ENCODE measurements at places on chromosomes 3 and 15.

GRCh38 chr3:157110761-157111278 is 49.1 kb downstream of the CCNL1 start:
- DNase-seq, result no peak

DNA sequence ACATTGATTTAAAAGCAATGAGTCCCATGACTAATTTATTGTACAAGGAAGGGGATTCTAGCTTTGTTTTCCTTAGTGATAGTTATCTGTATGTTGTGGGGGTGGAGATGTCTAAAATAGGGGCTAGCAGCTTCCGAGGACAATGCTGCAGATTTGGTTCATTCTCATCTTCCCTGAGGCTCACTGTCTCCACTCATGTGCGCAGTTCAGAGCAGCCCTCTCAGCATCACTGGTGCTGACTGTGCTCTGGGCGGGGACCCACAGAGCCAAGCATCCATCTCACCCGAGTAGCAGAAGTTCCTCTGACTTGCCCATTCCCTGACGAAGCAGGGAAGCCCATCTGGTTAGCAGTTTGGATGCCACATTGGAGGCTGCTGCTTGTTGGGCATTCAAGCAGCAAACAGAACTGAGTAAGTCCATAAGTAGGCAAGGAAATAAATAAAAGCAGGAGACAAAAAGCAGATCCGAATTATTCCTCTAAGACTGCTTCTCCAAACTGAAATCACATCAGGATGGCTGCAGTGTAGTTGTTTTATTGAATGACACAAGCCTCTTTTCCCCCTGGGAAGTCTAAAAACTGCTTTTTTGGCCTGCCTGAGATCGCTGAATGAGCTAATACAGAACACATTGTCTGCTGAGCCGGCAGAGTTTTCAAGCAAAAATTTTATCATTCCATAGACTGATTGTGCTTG is 27.5 kb downstream of the RARB start:
- no peak for DNase-seq

DNA sequence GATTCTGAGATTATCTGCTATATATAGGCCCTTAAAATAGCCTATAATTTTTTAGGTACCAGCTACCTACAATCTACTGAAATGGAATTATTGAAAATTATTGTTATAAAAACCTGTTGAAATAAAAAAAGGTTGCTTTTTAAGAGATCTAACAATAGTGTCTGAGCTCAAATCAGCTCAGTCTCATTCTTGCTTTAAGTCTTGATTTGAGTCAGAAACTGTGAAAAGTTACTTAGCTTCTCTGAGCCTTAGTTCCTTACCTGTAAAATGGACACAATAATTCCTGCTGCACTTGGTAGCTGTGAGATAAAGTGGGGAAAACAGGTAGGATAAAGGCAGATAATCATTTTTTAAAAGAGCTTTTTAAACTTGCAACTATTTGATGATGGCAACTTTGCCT is 118.8 kb upstream of the UBE2E2 start:
- no peak for DNase-seq

- no peak for DNase-seq
Observed at GRCh38 chr3:163773136-163773535, 1305.2 kb downstream of the SI start.

DNA sequence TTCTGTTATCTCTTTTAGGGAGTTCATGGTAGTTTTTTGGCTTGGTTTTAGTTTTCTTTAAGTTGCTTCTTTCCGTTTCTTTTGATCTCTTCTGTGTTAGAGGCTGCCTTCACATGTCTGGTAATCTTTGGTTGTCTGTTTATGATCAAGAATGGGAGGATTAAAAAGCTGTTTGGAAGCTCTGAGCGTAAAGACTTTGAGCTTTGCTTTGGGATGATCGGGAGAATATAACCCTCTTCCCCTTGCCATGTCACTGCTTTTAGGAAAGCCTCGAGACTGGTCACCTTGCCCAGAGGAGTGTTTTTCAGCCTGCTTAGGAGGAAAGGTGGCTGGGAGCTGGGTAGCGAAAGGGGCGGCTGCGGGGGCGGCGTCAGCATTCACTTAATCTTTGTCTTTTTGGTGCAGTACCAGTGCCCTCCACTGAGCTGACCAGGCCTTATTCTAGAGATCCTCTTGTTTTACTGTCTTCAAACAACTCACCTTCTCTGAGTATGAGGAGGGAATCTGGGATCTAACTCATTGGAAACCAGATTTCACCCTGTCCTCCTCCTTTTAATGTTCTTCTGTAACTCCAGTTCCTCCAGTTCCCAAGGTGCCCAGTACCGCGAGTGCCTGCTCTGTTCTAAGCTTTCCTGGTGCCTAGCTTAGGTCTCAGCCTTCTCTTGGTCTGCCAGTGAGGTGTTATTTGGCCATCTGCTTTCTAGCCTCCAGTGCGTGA is 15.5 kb downstream of the TATDN2 start:
- peak; percentile 45 for DNase-seq

- no peak for DNase-seq
Observed at GRCh38 chr3:150454622-150455021, 46.5 kb downstream of the TSC22D2 start.

DNA sequence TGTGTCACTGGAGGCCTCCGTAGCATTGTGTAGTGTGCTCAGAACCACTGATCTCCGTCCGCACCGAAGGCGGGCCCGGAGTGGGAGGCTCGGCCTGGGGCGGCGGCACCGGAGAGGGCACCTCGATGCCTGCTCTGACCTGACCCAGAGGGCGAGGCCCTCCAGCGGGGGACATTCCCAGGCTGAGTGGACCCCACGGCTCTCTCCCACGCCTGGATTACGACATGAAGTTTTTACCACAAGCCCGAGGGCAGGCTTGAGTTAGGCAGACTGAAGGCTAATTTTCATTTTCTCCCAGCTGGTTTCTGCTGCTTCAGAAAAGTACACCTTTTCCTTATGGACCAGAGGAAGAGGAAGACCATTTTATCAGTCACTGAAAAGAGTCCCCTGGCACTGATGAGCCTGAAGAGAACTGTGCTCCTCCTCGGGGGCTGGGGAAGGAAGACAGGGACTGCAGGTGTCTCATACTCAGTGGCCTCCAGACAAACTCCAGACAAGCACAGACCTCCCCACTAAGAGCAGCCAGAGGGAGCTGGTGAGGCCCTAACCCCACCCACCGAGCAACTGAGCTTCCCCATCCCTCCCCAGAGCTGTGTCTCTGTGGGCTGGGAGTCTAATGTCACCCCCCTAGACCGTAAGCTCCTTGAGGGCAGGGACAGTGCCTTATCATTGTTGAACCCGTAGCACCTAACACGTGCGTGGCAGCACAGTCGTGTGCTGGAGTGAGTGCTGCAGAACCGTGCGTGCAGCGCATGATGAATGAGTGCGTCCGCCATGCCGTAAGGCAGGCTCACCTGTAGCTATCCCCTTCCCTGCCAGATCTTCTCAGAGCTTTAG is 74.5 kb upstream of the BLM start:
- DNase-seq, result no peak

- no peak for DNase-seq
Observed at GRCh38 chr15:73800662-73801345, 47.7 kb upstream of the INSYN1 start.

All from stimulated activated CD4-positive, alpha-beta T cell treated with anti-CD3 and anti-CD28 coated beads, TNF-alpha, amount 100 ng/mL, for 1 hour (primary cell).